ENCODE measurements at places on chromosomes 5 and 9.
A peak's percentile ranks its signal among the peaks of the same experiment; 100 is the strongest.

- no peak for DNase-seq
Observed at GRCh38 chr5:85670417-85670816, 947.3 kb upstream of the COX7C start.

DNA sequence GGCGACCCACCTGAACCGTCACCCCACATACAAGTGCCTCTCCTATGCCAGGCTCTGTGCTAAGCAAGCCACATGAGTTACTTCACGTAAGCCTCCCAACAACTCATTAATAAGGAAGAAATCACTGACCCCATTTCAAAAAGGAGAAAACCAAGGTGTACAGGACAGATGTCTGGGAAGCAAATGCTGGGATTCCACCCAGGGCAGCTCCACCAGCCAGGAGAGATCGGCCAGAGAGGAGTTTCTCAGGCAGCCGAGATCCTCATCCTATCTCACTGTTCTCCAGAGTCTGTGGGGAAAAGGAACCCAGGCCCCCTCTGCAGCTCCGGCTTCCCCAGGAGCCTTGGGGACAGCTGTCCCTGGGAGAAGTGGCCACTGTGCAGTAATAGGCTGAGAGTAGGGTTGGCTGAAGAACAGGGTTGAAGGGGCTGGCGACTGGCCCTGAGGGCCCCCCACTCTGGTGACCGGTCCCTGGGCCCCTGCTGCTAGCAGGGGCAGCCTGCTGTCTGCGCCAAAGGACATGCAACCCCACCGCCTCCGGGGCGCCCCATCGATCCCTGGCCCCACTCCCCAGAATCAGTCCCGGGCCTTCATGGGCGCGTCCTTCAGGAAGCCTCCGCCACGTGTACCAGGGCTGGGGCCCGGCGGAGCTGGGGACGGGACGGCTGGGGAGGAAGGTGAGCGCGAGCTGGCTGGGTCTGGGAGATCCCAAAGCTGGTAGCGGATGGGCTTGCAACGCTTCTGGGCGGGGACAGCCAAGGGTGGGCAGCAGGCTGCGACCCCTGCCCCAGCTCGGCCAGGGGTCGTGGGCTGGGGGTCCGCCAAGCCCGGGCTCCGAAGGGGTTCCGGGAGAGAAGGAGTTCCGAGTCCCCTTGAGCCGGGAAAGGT lies 44.1 kb upstream of the STXBP1 start:
- peak; percentile 27 for DNase-seq

- DNase-seq = no peak
Observed at GRCh38 chr5:139692679-139693308, 44.6 kb downstream of the CXXC5 start.

DNA sequence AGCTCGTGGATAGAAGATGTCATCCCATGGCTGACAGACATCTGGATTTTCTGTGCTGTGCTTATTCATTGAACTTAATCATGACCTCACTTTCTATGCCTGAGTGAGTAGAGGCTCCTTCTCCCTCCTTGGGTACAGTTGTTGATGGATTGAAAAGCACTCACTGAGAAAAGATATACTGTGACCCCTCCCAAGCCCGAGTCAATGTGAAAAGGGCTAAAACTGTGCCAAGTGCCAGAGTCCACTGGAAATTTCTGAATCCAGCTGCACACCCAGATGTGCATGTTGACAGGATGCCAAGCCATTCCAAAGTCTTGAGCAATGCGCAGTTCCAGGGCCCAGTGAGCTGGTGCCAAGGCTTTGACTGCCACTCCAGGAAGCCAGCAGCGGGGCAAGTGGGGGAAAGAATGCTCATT lies 473.0 kb downstream of the NTRK2 start:
- DNase-seq = no peak

GRCh38 chr5:30667293-30667692 lies 526.2 kb upstream of the CDH6 start:
- DNase-seq = no peak

- DNase-seq = no peak
Observed at GRCh38 chr5:149735066-149735465, 5.0 kb downstream of the PPARGC1B start.

GRCh38 chr9:114287001-114287762 lies 35.7 kb upstream of the ORM1 start:
- DNase-seq = no peak

DNA sequence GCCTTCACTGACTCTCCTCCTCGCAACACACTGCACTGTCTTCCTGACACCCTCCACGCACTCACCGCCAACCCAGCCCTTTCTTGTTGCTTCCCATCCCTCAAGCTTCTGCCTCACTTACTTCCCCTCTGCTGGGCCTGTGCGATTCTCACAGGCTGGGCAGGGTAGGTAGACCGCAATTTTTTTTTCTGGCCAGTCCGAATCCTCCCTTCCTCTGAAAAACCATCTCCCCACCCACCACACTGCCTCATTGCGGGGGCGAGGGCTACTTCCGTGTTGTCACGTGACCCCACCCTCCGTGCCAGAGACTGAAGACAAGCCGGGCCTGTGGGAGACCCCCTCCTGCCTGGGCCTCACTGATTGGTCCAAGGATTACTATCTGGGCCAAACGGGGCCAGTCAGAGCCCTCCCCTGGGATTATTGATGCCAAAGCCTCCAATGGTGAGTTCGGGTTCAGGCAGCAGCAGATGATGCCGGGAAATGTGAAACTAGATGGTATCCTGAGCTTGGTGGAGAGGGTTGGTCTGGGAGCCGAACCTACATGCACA lies 73.1 kb downstream of the STK10 start:
- peak; percentile 80 for DNase-seq

- no peak for DNase-seq
Observed at GRCh38 chr9:4678679-4679267, 596 bp upstream of the CDC37L1 start.

DNA sequence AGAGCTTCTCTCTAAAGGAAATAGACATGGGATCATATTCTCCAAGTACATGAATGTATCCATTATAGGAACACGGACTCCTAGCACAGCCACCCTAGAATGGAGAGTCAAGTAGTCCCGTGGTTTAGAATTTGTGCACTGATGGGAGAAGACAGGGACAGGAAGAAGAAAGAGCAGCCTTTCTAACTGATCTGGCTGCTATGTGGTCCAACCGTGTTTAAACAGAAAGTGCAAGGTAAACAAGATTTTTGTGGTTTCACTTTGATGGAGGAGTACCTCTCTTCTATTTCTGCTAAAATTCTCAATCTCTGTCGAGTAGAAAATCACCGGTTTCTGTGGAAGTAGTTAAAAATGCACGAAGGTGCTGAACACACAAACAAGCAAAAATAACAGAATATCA lies 171.3 kb downstream of the ST8SIA4 start:
- DNase-seq = no peak

GRCh38 chr5:10201223-10201868 lies 48.3 kb downstream of the ATPSCKMT start:
- no peak for DNase-seq

- no peak for DNase-seq
Observed at GRCh38 chr5:42059291-42059690, 134.2 kb downstream of the FBXO4 start.

DNA sequence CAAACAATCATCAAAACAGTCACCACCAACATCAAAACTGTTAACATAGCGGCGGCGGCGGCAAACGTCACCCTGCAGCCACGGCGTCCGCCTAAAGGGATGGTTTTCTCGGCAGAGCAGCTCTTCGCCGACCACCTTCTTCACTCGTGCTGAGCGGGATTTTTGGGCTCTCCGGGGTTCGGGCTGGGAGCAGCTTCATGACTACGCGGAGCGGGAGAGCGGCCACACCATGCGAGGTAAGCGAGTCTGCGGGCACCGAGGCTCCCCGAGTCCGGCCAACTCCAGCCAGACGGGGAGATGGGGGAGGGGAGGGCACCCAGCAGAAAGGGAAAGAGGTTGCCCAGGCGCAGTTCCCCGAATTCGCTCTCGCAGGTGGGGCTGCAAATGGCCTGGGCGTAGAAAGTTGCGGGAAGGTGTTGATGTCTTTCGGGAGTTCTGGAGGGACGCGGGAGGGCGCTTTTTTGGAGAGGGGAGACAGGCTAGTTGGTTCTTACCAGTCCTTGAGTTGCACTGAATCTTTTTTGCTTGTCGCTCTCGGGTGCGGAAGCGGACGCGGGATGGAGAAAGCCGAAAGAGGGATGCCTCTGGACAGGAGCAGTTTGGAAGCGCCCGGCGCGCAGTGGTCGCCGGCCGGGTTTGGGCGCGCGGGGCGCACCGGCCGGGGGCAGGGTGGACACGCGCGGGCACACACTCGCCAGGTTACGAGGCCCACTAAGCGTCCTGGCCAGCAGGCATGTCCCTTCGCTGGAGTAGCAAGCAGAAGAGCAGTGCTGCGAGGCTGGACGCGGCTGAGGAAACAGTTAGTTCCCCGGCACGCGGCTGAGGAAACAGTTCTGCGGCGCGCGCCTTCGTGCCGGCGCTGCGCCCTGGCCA lies 849 bp downstream of the RORB start:
- peak; percentile 22 for DNase-seq

- DNase-seq = no peak
Observed at GRCh38 chr9:16410601-16411280, 459.7 kb downstream of the BNC2 start.

DNA sequence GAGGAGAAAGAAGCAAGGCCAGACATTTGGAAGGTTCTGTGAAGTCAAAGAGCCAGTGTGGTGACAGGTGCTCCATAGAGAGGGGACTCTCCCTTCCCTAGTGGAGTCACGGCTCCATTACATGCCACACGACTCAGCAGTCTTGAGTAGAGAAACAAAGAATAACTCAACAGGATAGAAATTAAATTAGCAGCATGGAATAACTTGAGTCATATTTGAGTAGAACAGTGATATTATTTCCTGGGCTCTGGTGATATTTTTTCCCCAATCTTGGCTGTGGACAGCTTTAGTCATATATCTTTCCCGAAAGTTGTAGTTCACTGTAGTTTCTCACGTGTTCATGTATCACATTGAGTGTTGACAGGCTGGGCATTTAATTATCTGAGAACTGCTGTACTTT lies 149.7 kb upstream of the EFNA5 start:
- DNase-seq = no peak

DNA sequence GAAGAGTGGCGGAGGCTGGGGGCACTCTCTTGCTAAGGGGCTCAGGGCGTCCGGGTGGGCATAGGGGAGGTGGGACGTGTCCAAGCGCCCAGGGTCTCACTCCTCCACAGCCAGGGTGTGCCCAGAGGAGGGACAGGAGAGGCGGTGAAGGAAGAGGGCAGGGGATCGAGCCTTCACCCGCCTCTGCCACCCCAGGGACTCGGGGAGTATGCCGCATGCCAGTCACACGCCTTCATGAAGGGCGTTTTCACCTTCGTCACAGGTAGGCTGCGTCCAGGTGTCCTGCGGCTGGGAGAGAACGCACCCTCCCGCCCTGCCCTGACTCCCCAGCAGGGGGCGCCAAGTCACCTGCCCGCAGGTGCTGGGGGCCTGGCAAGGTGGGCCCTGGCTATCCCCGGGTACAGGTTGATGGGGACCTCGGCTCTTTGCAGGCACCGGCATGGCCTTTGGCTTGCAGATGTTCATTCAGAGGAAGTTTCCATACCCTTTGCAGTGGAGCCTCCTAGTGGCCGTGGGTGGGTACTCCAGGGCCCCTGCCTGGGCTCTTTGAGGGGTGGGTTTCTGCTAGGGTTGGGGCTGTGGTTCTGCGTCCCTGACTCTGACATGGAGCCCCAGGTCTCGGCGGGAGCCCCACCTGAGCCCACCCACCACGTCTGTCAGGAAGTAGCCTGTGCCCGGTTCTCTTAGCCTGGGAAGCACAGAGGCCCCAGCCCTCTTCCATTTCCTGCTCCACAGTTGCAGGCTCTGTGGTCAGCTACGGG lies 552 bp downstream of the TMEM141 start:
- peak; percentile 73 for DNase-seq

Data from stimulated activated CD4-positive, alpha-beta T cell treated with anti-CD3 and anti-CD28 coated beads, Interleukin-2, amount 100 ng/mL, for 24 hours (primary cell).